Caco-2 (cell line): ENCODE measurements at places on chromosomes 11 and 22. TPM values are rescaled to one million over a fixed set of nuclear protein-coding genes. Genes with fewer than 3 reads are reported as not detected.

Gene SLC22A6
- total RNA-seq = not detected in 2 replicates

Gene BDNF
- 7.2 and 8.5 TPM in 2 replicates for total RNA-seq

Gene DSCAML1
- not detected in 2 replicates for total RNA-seq

Gene CDC42EP1
- 75.0 and 76.1 TPM in 2 replicates for total RNA-seq

Gene EMID1
- total RNA-seq = 8.9 and 10.0 TPM in 2 replicates

Gene C11orf52
- total RNA-seq = 14.4 and 14.8 TPM in 2 replicates

Gene NNMT
- total RNA-seq = 2.4 TPM in 2 replicates

Gene OR52B2
- not detected in 2 replicates for total RNA-seq

Gene TIMP3
- 72.8 and 86.4 TPM in 2 replicates for total RNA-seq

Gene CARD18
- not detected in 2 replicates for total RNA-seq

Gene ENTHD1
- total RNA-seq = not detected in 2 replicates

Gene ARHGAP8
- total RNA-seq = 81.5 and 90.5 TPM in 2 replicates

Gene APOBEC3B
- total RNA-seq = 55.8 and 60.9 TPM in 2 replicates

Gene SMC1B
- 4.6 and 5.3 TPM in 2 replicates for total RNA-seq

Gene DDX25
- not detected in 2 replicates for total RNA-seq

Gene CRYBA4
- 0.68 TPM in 1 of 2 replicates, not detected in the other for total RNA-seq

Gene CSF2RB
- total RNA-seq = not detected in 2 replicates

Gene SCGB1A1
- total RNA-seq = not detected in 2 replicates

Gene TMEM123
- 400 and 431 TPM in 2 replicates for total RNA-seq

Gene CFAP300
- total RNA-seq = 2.2 and 3.9 TPM in 2 replicates

Gene POU2AF3
- 7.0 and 8.6 TPM in 2 replicates for total RNA-seq

Gene QSER1
- 43.6 and 45.0 TPM in 2 replicates for total RNA-seq

Gene TMA7B
- not detected in 2 replicates for total RNA-seq

Gene TAGLN
- 303 and 588 TPM in 2 replicates for total RNA-seq

Gene APOBEC3G
- 0.73 and 1.0 TPM in 2 replicates for total RNA-seq

Gene SOX6
- 10.8 and 24.0 TPM in 2 replicates for total RNA-seq

Gene H19
- 1.5 TPM in 2 replicates for total RNA-seq

Gene TRAPPC4
- 118 and 126 TPM in 2 replicates for total RNA-seq
